Activated naive CD8-positive, alpha-beta T cell treated with anti-CD3 and anti-CD28 coated beads, Interleukin-2, amount 50 U/mL, for 16 hours (primary cell): ENCODE measurements at places on chromosomes 3 and 15.

- DNase-seq: no peak
Observed at GRCh38 chr3:181610083-181610972, 101.4 kb upstream of the SOX2 start.

DNA sequence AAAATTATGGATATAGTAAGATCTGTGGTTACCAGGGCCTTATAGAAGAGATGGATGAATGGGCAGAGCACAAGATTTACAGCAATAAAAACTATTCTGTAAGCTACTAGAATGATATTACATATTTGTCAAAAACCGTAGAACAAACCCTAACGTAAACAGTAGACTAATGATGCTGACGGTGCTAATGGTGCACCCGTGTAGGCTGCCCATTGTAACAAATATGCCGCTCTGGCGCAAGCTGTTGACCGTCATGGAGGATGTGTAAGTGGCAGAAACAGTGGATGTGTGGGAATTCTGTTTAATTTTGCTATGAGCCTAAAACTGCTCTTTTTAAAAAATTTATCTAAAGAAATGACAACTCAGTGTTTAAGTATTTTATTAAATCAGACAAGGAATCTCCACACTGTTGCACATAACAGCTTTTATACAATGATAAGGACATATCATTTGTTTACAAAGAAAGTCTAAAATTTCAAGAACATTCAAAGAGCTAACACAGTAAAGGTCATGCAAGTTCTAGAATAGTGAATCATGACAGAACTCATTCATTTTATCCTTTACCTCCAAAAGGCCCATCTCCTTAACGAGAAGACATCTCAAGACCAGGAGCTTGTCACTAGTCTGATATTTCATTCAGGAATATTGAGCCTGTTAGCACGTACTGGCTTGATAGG lies 32.8 kb downstream of the TFRC start:
- no peak for DNase-seq

GRCh38 chr3:72957297-72957696 lies 39.3 kb upstream of the PPP4R2 start:
- no peak for DNase-seq

DNA sequence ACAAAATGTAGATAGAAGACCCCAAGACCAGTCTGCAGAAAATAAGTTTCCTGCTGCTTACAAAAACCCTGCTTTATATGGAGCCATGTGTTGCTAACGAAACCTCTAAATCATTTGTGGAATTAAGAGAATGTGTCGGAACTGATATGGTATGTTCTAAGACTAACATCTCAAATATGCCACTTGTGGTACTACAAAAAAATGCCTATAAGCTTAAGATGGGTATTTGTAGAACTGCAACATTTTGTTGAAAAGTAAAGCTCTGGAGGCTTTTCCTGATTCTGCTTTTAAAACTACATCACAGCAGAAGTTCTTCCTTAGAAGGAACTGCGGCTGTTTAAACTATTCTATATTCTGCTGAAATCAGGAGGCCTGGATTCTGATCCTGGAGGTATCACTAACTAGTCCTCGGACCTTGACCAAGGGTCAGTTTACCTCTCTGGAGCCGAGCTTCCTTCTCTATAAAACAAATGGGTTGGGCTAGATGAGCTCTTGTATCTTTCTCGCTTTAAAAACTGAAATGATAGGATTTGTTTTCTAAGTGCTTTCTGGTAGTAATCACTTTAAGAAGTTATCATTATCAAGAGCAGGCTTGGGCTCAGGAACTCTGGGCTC lies 74.9 kb downstream of the RAD18 start:
- DNase-seq: no peak

DNA sequence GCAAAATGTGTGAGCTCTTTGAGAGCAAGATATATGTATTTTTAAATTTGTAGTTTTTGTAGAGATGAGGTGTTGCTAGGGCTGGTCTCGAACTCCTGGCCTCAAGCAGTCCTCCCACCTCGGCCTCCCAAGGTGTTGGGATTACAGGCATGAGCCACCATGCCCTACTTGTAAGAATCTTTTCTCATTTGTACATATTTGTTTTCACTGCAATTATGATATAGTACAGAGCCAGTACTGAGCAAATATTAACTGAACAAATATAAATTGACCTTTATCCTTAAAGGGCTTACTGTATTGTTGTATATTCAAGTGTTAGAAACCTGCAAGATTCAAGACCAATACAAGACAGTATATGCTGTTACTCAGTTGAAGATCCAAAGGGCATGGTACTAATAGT lies 53.4 kb downstream of the GTF2E1 start:
- no peak for DNase-seq

DNA sequence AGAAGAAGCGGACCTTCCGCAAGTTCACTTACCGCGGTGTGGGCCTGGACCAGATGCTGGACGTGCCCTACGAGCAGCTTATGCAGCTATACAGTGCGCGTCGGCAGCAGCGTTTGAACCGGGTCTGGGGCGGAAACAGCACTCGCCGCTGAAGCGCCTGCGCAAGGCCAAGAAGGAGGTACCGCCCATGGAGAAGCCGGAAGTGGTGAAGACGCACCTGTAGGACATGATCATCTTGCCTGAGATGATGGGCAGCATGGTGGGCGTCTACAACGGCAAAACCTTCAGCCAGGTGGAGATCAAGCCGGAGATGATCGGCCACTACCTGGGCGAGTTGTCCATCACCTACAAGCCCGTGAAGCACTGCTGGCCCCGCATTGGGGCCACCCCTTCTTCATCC lies 390.4 kb upstream of the MEIS2 start:
- no peak for DNase-seq

DNA sequence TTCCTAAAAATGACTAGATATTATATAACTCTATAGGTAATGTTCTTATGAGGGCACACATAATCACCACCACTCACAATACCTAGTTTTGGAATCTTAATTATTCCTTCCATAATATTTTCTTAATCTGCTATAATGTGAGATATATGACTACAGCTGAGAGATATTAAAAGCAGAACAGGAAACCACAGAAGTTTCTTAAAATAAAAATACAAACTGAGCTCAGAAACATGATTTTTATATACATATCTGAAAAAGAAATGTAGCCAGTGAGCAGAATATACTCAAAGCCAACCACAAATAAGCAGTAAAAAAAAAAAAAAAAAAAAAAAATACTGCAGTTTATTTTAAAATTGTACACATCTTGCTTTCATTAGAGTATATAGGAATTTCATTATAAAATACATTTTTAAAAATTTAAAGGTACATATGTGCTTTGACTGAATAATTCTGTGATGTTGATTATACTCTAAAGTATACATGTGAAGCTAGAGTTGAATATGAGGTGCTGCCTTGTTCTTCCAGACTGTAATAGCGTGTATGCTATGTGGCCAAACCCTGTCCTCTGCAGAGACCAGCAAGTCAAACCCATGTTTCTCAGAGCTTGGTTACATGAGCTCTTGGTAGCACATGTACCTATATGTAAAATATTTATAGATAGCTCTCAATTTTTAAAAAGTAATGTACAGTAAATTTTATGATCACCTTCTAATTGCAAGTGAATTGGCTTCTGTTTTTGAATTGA lies 175.0 kb downstream of the UBE2E2 start:
- no peak for DNase-seq

DNA sequence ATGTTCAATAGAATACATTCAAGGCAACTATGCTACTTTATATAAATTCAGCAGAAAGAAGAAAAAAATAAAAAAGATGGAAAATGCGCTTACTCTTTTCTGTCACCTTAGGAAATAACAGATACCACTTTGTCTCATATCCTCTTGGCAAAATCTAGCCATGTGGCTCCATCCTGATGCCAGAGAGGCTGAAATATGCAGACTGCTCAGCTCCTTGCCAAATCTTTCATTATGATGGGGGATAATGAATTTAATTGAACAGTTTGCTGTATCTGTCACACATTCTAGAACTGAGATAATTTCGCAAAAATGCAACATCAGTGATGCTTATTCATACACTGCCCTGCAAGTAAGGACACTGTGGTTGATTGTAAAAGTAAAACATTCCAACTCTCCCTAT lies 1081.5 kb downstream of the PLOD2 start:
- no peak for DNase-seq

DNA sequence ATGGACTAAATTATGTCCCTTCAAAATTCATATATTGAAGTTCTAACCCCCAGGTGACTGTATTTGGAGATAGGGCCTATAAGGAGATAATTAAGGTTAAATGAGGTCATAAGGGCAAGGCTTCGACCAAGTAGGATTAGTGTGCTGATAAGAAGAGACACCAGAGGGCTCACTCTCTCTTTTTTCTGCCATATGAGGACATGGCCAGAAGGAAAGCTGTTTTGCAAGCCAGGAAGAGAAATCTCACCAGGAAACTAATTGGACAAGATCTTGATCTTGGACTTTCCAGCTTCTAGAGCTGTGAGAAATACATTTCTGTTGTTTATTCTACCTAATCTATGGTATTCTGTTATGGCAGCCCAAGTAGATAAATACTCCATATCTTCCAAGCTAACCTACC lies 503.6 kb upstream of the NAALADL2 start:
- DNase-seq: no peak

- no peak for DNase-seq
Observed at GRCh38 chr3:168405288-168405687, 309.6 kb upstream of the GOLIM4 start.

DNA sequence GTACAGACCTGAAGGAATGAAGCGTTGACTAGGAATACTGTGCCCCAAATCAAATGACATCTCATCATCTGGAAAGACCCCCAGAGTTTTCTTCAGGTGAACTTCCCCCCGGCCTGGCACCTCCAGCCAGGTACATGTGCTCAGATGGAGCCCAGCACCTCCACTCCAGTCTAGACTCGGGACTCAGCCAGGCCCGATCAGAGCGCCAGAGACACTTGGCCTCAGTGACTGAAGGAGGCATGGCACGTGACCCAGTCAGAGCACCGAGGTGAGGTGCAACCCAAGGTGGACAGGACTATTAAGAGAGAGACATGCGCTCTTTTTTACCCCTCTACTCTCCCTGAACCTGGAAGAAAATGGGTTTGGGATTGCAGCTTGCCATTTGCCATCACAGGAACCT lies 48.5 kb downstream of the CD47 start:
- no peak for DNase-seq

- no peak for DNase-seq
Observed at GRCh38 chr3:113948015-113948917, 453 bp downstream of the ZDHHC23 start.

GRCh38 chr15:58064980-58065444 lies 499 bp downstream of the ALDH1A2 start:
- no peak for DNase-seq

GRCh38 chr3:130527426-130527825 lies 10.4 kb downstream of the COL6A6 start:
- DNase-seq: no peak

GRCh38 chr3:133478624-133479023 lies 78.8 kb downstream of the BFSP2 start:
- DNase-seq: no peak

GRCh38 chr15:91864664-91865063 lies 11.2 kb downstream of the SLCO3A1 start:
- no peak for DNase-seq

DNA sequence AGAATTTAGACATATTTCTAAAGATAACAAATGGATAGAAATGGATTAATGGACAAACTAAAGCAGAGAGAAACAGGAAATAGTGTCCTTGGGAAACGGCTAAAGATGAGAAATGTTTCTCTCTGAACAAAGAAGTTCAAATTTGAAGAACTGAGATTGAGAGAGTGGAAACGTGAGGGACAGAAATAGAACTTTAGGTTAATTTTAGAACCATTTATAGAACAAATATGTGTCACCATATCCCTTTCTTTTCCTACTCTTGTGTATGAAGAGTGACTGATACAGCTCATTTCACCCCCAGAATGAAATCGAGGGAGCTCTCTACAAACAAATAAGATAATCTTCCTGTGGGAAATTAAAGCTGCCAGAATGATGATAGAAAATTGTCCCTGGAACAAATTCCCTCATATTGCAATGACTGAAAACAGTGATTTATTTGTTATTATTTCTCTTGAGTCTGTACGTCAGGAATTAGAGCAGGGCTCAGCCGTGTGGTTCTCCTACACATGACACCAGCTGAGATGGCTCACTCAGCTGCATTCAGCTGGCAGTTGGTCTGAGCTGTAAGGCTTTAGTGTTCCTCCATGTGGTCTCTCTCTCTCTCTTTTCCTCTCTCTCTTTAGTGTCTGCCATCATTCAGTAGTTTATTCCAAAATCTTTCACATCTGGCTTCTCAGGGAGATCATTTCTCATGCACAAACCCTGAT lies 46.6 kb upstream of the ARPP21 start:
- DNase-seq: no peak

GRCh38 chr3:104436506-104436905 lies 930.2 kb upstream of the ALCAM start:
- DNase-seq: no peak

- no peak for DNase-seq
Observed at GRCh38 chr15:80561500-80561899, 133.6 kb upstream of the ABHD17C start.

DNA sequence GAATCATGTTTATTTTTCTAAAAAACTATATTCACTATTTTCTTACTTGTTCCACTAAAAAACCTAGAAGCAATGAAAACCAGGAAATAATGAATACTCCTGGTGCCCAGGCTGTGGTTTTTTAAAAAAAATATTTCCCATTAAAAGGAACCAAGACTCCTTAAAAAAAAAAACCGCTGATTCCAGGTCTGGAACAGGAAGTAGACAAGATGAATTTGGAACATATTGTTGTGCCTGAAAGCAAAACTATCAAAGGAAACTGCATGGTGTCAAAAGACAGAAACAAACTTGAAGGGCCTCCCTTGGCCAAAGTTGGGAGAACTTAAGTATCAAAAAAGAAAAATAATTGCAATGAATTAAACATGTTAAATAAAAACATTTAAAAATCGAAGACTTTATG lies 245.3 kb upstream of the P2RY1 start:
- DNase-seq: no peak

DNA sequence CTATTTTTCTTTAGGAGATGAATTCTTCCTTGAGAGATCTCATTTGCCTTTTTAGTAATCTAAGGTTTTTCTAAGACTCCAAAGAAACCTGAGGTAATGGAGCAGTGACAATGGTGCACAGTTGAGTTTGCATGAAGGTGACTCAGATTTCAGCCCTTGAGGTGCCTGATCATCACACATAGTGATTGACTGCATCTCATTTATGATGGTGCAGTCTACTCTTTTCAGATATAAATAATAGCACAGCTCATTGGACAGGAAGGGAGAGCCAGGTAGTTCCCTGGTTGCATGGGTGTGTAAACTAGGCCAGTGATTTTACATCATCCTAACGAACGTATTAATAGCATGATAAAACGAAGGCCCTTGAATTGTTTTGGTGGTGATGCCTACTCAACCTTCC lies 86.1 kb upstream of the SAMMSON start:
- DNase-seq: no peak
